Vagina (tissue), 2 donors: ENCODE measurements at places on chromosomes 12 and 14.

DNA sequence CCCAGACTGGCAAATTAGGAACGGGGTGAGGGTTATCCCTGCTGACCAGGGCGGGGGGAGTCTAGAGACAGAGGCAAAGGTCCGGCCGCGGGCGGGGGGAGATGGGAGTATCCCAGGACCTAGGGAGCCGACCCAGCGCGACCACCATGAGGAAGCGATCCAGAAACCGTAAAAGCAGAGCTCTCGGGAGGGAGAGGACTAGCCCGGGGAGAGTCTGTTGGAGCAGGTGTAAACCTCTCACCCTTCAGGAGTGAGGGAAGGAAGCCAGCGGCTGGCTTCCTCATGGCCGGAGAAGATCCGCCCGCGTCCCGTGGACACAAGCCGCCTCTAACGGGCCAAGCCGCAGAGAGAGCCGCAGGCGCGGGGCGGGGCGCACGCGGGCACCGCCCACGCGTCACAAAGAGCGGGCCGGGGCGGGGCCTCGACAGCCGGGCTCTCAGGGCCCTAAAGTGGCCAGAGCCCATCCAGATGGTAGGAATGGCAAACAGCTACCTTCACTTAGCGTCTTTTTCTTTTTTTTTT is at the start of gene ACRBP:
TSS of gene ACRBP (minus strand) at position 350 of the 522 bp plus-strand sequence. CDS start at position 284, 66 bp downstream.
- no peak for DNase-seq

DNA sequence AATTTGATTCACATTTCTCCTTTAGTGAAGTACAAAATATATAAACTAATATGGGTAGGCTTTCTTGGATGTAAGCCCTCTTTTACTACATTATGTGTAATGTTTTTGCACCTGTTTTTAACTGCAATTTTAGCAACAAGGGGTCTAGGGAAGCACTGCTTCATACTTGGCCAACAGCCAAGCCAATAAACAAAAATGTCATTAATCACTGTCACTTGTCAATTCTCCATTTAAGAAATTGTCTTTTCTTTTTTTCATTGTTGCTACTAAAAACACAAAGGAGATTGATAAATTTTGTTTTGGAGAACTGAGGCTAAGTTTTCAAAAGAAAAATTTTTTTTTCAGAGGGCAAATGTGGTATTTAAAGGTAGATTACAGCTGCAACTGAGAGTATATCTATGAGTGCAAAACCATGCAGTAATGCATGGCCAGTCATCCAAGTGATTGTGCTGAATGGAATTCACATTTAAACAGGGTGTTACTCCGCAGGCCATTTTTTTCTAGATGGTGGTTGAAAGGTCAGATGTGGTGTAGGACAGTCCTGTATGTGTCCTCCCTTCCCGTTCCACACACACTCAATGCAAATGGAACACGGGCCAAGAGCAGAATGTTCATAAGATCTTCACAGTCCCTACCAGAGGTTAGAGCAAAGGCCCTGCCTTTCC is 503.0 kb upstream of the LMO3 start:
- DNase-seq, result no peak

- no peak for DNase-seq
Measured at GRCh38 chr12:121202407-121203355, 7.2 kb upstream of the P2RX4 start.

DNA sequence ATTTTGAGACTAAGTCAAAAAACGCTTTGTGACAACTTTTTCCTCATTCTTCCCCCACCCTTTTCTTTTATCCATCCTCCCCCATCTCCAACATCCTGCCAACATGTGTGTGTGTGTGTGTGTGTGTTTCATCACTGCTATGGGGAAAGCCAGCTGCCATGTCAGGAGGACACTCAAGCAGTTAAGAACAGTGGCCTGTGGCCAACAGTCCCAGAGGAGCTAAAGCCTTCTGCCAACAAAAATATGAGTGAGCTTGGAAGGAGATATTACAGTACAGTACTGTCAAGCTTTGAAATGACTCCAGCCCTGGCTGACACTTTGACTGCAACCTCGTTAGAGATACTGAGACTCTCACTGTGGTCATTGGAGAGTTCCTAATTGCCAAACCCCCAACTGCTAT is 5.0 kb upstream of the CSRP2 start:
- DNase-seq, result no peak

DNA sequence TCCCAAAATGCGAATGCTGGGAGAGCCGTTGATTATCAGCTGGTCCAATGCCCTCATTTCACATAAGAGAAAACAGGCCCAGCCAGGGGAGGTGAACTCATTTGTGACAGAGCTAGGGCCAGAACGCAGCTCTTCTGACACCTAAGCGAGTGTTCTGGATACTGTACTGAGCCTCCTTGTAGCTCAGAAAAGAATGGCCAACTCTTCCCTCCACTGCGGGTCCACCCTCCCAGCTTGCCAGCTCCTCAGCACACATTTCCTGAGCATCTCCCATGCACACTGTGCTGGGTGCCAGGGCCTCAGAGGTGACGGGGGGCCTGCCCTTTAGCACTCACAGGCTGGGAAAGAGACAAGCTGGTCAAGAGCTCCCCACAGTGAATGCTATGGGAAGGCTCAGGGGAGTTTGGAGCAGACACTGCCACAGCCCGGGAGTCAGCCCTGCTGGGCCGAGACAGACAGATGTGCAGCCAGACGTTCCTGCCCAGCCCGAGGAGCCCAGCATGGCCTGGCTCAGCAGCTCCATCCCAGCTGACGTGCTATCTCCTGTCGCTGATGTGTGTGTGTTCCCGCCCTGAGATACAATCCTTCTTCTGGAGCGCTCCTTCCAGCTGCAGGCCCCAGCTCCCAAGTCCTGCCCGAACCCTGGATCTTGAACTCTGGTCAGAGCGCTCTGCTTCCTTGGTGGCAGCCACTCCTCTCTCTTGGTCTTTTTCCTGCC is 3.5 kb downstream of the CMTM5 start:
- DNase-seq, result no peak

DNA sequence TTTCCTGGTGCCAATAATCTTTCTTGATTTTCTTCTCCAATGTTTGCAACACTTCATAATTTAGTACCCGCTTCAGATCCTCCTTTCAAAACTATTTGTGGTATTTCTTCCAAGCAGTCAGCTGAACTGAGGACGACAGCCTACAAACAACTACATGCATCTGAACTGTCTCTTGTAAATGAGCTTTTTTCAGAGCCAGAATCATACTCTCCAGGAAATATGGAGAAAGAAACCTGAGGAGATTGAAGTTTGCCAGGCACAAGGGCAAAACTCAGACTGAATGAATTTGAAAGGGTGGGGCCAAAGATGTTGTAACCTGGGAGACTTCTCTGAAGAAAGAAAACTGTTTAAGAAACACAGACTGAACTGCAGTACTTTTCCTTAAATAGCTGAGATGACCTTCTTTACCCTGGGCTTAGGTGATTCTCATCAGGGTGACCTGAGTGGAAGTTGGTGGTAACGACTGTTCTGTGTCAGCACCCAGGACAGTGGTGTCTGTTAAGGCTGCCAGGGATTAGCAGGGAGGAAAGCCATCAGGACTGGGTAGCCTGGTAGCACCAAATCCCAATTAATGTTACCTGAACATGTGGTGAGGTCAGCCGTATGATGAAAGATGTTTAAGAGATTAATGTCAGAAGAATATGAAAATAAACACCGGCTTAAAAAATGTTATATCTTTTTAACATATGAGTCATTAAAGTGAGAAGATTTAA is 95.0 kb downstream of the TGFB3 start:
- no peak for DNase-seq

DNA sequence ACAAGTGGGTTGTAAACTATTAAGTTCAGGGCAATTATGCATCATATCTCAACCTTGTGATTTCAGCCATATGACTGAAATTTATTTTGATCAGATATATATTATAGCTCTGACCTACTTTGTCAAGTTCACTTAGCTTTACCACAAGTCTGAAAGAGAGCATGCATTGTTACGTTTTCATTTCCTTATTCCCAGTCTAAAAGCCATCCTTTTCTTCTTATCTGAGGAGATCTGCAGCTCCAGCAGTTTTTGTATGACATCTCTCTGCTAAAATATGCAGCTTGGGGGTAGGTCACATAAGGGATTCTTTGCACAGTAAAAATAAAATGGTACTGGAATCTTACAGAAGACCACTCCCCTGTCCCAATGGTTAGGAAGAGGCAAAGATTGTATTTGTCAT is 1682.8 kb upstream of the FLRT2 start:
- no peak for DNase-seq

GRCh38 chr12:86735072-86735471 is 478.9 kb upstream of the MGAT4C start:
- no peak for DNase-seq

- no peak for DNase-seq
Measured at GRCh38 chr12:112788205-112788604, 3.3 kb upstream of the RPH3A start.

GRCh38 chr12:68340404-68341270 is 8.5 kb upstream of the MDM1 start:
- no peak for DNase-seq

DNA sequence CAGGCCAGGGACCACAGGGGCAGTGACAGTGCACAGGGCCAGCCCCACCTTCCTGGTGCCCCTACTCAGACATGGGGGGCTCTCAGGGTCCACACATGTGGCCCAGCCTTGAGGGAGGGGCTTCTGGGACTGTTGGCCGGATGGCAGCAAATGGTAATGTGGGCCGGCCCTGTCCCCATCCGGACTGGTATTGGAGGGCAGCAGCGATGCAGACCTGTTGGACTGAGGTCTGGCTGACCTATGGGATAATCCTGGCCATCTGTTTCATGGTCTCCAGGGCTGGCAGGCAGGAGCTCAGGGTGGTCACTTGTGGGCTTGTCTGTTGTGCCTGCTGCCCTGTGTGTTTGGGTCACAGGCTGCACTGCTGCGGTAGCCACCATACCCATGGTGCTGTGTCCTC is 387.5 kb downstream of the TMEM121 start:
- no peak for DNase-seq

DNA sequence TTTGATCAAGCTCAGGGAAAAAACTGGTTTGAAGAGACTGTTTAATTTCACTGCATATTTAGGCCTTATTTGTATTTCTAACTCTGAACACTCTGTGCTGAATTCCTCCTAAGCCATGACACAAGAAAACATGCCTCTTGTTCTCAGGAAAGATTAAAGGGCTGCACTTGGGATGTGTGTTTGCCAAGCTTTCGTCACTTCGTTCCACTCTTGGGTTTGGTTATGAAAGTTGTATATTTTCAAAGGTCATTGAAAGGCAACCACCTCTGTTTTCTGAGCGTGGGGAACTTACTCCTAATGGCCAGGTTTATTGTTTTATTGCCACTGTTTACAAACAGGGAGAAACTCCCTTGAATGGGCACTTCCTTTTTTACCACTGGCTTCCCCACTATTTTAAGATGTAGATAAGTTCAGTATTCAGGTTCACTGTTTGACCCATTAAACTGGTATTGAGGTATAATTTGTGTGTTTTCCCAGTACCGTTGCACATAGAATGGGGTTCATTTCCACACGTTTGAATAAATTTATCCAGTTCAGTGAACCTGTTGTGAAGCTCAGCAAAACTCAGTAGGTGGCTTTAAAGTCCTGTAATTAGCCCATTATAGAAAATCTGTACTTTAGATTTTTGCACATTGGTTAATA is 65.3 kb downstream of the NKX2-1 start:
- DNase-seq, result no peak

GRCh38 chr12:112108202-112109079 is at the start of gene NAA25:
TSS of gene NAA25 (minus strand) at chr12:112108783. CDS start at chr12:112108773, 10 bp downstream.
- no peak for DNase-seq

GRCh38 chr14:53430870-53431269 is 277.7 kb upstream of the DDHD1 start:
- no peak for DNase-seq

- DNase-seq, result no peak
Measured at GRCh38 chr14:24941719-24942118, 108.2 kb downstream of the STXBP6 start.

DNA sequence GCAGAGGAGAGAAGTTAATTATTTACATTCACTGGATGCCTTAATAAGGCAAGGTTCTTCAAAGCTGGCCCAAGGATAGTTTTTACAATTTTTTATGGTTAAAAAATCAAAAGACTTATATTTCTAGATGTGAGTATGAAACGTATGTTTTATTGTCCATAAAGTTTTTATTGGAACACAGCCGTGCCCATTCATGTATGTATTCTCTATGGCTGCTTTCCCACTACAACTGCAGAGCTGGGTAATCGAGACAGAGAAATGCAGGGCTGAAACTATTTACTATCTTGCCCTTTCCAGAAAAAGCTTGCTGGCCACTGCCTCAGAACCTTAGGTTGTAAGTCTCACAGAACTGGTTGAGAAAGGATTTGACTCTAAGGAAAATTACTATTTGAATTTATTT is 16.4 kb downstream of the JKAMP start:
- DNase-seq, result no peak

GRCh38 chr14:80117876-80118275 is 93.4 kb downstream of the DIO2 start:
- no peak for DNase-seq

DNA sequence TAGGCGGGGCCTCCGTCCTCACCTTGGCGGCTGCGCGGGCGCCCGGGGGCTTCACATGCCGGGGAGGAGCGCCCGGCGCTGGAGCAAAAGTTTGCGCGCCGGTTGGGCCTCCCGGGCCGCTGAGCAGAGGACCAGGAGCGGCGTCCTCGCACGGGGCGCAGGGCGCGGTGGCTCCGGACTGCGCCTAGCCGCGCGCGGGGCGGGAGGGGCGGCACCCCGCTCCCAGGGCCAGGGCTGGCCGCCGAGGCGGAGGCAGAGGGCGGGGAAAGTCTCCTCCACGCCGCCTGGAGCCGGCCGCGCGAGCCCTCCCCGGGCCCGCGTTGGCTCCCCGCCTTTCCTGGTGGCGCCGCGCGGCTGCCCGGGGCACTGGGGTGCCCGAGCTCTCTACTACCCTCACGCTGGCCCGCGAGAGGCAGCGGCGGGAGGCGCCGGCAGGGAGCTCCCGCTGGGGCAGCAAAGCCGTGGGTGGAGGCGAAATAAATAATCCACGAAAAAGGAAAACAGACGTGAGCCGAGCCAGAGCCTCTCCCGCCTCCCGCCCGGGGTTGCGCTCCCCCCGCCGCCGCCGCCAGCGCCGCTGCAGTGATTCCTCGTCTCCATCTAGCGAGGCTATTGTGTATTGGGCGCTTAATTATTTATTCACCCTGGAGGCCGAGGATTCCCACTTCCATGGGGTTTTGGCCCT is 400 bp upstream of the PRIMA1 start:
- no peak for DNase-seq

DNA sequence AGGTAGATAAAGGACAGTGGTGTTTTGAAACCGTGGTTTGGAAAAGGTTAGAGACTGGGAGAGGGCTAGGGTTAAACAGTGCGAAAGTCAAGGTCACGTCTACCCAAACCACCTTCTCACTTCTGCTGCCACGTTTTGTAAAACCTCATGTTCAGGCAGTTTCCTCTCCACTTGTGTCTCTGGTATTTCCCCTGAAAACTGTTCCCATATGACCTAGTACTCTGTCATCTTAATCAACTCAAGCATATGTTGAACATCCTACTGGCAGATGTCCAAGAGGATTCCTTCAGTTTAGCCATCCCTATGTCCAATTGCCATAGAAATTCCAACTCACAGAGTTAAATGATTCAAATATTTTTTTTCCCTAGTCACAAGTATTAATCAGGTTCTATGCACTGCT is 17.4 kb downstream of the CLEC4C start:
- DNase-seq, result no peak

DNA sequence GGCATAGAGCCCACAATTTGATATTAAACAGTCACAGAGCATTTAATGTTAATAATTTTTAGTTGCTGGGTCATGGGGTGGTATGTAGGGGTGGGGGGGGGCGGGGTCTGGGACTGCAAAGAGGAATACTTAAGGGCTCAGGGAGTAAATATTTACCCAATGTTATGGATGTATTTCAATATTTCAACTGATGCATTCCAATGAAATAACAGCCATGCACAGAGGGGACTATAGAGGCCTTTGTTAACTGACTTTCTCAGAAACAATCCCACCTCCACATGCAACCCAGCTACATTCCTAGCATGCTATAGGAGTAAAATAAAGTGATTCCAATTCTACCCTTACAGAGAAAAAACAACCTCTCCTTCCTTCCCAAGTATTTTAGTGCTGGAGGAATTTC is 7.9 kb upstream of the BBS10 start:
- no peak for DNase-seq
